ENCODE measurements at places on chromosomes 12 and 14. TPM values are rescaled to one million over a fixed set of nuclear protein-coding genes. Genes with fewer than 3 reads are reported as not detected.

The SLC25A47 gene
- 0.14 TPM for total RNA-seq

The OR6C2 gene
- not detected for total RNA-seq

DNA sequence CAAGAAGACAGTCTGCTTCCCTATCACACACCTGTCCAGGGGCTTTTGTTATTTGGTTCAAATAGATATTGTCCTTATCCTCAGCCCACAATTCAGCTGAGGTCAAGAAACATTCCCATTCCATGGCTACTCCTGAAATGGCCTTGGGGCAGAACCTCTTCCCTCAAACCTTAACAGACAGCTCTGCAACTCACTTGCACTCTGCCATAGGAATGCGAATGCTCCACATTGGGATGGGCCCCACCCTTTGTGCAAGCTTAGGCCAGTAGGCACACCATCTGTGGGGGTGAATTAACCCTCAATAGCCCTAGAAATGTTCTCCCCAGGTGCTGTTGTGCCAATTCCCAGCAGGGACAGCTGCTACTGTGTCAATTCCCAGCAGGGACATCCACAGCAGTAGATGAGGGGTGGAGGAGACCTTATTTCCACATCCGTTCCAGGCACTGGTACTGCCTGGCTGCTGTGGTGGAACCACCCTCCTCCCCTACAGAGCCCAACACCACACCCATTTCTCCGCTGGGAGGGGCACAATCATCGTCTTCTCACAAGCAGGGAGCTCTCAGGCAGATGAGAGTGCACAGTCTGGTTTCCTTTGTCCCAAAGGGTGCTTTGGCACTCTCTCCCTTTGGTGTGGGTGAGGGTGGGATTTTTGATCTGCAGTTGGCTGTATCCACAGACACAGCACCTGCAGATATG lies 42.3 kb upstream of the GLIPR1 start:
- no peaks in the 10 kb centered on the region for H3K27me3 ChIP-seq
- no peak for DNase-seq
- H3K27ac ChIP-seq: no peak overlapping the region
- no peaks in the 10 kb centered on the region for H3K36me3 ChIP-seq
- no peak overlapping the region for H3K4me3 ChIP-seq

DNA sequence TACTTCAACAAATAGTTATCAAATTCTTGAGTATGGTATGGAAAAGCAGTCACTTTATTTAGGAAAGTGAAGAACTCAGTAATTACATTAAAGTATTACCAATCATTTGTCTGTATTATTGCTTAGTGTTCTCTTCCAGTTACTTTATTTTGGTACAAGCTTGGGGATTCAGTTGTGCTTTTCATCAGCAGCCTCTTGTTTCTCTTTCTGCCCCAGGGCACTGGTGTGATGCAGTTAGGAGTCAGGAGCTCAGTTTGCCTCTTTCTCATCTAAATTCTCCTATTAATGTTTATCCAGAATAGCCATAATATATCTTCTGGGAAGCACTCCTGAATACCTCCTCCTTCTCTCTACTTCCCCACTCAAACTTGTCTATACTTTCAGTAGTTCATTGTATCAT lies 25.7 kb downstream of the PMCH start:
- no peaks in the 10 kb centered on the region for H3K4me1 ChIP-seq
- H3K36me3 ChIP-seq: no peaks in the 10 kb centered on the region
- H3K4me3 ChIP-seq: no peak overlapping the region

- H3K27me3 ChIP-seq: peaks cover 27% of the 10 kb centered on the region
- H3K4me1 ChIP-seq: no peaks in the 10 kb centered on the region
- no peak overlapping the region for H3K27ac ChIP-seq
- no peak overlapping the region for H3K4me3 ChIP-seq
- H3K36me3 ChIP-seq: no peaks in the 10 kb centered on the region
Measured at GRCh38 chr12:53869500-53869899, 69.1 kb upstream of the HOXC13 start.

DNA sequence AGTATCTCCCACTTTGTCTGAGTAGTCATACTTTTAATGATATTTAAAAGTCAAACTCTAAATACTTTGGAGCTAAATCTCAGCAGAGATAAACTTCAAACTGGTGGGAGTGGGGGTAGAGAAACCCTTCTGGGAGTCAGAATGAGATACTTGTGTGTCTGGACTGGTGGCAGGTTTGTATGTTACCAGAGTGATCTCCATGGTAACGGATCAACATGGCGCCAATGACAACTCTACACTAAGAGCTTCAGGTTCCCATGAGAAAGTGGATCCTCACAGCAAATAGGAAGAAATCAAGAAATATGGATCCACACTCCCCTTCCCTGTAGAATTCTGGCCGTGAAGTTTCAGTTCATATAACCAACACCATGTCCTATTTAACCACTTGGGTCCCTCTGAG lies 121.9 kb downstream of the ETV6 start:
- no peak for DNase-seq
- H3K27ac ChIP-seq: no peak overlapping the region
- H3K27me3 ChIP-seq: no peaks in the 10 kb centered on the region
- no peak overlapping the region for H3K4me3 ChIP-seq

GRCh38 chr12:106269150-106269771 lies 21.4 kb upstream of the CKAP4 start:
- no peak for DNase-seq
- H3K4me3 ChIP-seq: no peak overlapping the region
- no peak overlapping the region for H3K27ac ChIP-seq
- H3K4me1 ChIP-seq: peaks cover 17% of the 10 kb centered on the region
- H3K36me3 ChIP-seq: no peaks in the 10 kb centered on the region

DNA sequence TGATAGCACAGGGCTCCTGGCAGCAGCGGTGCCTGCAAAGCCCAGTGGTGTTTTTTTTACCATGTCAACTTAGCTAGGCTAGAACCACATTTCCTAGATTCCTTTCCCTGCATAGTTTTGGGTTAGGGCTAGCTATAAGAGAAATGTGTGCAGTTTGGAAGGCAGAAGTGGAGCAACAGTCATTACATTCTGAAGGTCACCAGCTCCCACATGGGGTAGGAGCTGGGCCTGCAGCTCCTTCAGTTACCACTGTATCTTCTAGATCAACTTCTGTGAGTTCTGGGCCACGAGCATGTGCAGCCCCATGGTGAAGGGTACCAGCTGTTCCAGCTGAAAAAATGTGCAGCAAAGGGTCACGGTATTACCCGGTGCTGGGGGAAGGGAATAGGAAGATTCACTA lies 2.3 kb upstream of the SLC25A3 start:
- H3K27me3 ChIP-seq: no peaks in the 10 kb centered on the region
- H3K27ac ChIP-seq: no peak overlapping the region
- DNase-seq: no peak

GRCh38 chr12:109228664-109229063 lies 80.4 kb downstream of the FOXN4 start:
- H3K4me1 ChIP-seq: no peaks in the 10 kb centered on the region
- H3K4me3 ChIP-seq: no peak overlapping the region
- no peaks in the 10 kb centered on the region for H3K36me3 ChIP-seq

- no peak overlapping the region for H3K27ac ChIP-seq
- no peak for DNase-seq
- H3K4me3 ChIP-seq: no peak overlapping the region
Measured at GRCh38 chr12:131375261-131375971, 335.5 kb upstream of the SFSWAP start.
